WERI-Rb-1 (cell line): ENCODE measurements at places on chromosomes 1 and 21.
A peak's percentile ranks its signal among the peaks of the same experiment; 100 is the strongest.

GRCh38 chr1:220698607-220699016 lies 8.4 kb downstream of the C1orf115 start:
- DNase-seq = no peak

- peak; percentile 99 for DNase-seq
Observed at GRCh38 chr1:153532769-153533599, 2.8 kb downstream of the S100A6 start.

DNA sequence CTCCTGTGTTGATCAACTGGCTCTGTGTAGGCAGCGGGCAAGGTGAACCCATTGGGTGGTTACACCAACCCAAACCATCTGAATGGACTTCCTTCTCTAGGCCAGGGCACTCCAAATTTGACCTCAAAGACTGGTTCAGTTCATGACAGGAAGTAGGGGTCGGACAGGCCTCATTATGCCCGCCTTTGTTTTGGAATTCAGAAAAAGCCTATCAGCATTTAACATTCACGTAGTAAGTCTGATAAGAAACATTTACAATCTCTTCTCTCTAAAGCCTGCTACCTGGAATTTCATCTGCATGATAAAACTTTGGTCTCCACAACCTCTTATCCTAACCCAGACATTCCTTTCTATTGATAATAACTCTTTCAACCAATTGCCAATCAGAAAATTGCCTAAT lies 97.1 kb upstream of the ETV3 start:
- DNase-seq = no peak

DNA sequence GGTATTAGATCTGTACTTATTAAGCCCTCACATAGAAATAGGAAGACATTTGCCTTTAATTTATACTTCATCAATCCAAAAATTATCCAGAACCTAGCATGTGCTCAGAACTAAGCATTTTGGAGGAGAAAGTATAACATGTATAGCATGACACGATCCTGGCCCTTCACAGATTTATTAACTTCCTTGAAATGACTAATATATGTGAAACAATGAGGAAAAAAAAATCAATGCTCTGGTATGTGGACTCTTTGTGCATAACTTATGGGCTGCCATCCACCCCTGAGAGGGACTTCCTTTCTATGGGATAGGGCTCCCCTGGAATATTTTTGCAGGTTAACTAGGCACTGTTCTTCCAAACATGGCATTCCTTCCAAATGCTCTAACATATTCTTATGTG lies 36.6 kb downstream of the CCDC185 start:
- DNase-seq = no peak

DNA sequence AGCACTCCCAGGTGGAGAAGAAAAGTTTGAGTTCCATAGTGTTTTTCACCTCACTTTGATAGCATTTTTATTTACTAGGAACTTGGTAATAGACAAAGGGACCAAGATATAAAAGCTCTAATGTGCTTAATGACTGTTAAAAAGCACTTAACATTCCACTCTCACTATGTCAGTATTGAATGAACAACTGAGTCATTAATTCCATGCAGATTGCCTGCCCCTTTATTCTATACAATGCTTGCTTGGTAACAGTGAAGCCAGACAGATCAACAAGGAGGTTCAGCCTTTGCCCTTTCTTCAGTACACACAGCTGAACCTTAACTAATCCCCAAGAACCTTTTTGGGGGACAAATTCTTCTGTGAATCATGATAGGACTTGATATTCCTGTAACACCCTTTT lies 425.5 kb downstream of the NUF2 start:
- DNase-seq = no peak

DNA sequence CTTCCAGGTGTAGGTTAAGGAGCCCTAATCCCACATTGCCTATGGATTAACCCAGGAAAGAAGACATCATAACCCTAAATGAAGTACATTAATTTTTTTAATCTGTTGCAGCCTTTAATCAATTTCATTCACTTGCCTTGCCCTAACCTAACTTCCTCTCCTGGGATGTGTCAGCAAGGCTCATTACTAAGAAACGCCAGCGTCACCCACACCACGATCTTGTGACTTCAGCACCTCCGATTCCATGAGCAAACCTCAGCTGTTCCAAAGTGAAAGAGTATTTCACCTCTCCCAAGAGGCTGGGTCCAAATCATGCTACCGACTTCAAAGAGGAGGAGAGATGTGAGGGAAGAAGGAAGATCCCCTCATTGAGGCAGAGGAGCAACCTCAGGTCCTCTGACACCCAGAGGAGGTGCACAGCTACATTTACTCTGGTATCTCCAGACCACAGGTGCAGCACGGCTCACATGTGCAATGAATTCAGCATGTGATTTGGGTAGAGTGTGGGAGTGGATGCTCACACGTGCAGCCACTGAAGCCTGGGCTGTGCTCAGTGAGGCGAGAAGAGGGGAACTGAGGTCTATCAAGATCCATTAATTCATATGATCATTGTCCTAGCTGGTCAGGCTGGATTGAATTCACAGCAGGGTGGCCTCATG lies 134.1 kb downstream of the SLC30A10 start:
- DNase-seq = no peak

DNA sequence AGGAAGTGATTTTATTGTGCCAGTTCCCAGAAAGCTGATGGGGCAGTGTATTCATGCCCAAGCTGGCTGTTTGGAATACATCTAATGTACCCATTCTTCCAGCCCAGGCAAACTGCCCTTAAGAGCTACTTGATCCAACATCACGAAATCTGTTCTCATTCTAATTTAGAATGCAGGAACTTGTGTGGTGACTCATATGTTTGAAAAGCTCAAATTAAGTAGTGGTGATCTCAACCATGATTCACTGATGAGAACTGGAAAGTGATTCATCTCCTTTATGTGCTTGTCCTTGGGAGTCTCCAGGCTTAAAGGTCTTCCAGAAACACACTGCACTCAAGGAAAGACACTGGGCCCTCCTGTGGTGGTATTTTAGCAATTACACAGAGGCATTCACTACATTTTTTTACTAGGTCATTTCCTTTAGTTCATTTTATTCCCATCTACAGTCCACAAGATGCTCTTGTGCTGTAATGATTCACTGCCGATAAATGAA lies 65.4 kb downstream of the RPE65 start:
- no peak for DNase-seq

GRCh38 chr1:193181985-193182384 lies 4.4 kb downstream of the B3GALT2 start:
- no peak for DNase-seq

- peak; percentile 8 for DNase-seq
Observed at GRCh38 chr21:16460936-16461335, 731.2 kb downstream of the USP25 start.

DNA sequence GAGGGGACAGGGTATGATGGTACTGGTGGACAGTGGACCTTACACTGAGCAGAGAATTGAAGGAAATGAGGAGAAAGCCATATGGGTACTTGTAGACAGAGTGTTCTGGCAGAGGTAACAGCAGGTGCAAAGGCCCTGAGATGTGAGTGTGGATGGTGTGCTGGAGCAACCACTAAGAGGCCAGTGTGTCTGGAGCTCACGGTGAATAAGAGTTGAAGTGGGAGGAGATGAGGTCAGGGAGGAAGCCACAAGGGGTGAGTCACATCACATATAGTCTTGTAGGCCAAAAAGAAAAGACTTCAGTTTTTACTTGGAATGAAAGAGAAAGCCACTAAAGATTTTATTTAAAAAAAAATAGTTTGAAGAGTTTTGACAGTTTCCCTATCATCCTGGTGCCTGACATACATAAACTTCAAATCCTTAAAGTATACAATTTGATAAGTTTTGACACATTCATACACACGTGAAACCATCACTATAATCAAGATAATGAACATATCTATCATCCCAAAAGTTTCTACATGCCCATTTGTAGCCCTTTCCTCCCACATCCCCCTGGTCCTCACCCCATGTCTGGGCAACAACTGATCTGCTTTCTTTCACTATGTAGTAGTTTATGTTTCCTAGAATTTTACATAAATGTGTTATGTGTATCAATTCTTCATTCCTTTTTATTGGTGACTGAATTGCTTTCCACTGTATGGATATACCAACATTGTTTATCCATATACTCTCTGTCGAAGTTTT lies 148.4 kb downstream of the GPATCH2 start:
- DNase-seq = no peak

- no peak for DNase-seq
Observed at GRCh38 chr1:99348397-99349132, 84.3 kb downstream of the PLPPR4 start.

- DNase-seq = no peak
Observed at GRCh38 chr1:149962736-149963135, 26.1 kb upstream of the MTMR11 start.

GRCh38 chr1:18505666-18506065 lies 24.9 kb downstream of the KLHDC7A start:
- DNase-seq = no peak

GRCh38 chr1:63790989-63791388 lies 17.2 kb downstream of the ROR1 start:
- no peak for DNase-seq

DNA sequence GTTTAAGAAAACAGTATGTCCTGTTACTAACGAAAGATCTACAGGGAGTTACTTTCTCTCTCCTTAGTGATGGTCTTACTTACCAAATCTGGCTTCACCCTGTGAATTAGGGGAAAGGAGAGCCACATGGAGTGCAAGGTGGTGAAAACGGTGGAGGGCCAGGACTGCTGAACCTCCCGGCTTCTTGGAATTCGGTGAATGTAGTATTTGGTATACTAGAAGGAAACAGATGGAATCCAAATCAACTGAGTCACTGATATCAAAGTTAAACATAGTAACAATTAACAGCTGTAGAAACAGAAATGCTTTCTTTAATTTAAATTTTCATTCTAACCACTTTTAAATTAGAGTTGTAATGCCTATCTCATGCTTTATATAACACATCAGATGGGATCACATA lies 45.7 kb downstream of the ALG14 start:
- no peak for DNase-seq

- peak; percentile 96 for DNase-seq
Observed at GRCh38 chr1:933603-933940, 9.8 kb downstream of the SAMD11 start.

GRCh38 chr21:38911484-38912101 lies 105.9 kb downstream of the ETS2 start:
- no peak for DNase-seq

GRCh38 chr1:234765181-234765580 lies 155.2 kb upstream of the IRF2BP2 start:
- no peak for DNase-seq

- DNase-seq = no peak
Observed at GRCh38 chr1:238258510-238258909, 367.8 kb upstream of the ZP4 start.

DNA sequence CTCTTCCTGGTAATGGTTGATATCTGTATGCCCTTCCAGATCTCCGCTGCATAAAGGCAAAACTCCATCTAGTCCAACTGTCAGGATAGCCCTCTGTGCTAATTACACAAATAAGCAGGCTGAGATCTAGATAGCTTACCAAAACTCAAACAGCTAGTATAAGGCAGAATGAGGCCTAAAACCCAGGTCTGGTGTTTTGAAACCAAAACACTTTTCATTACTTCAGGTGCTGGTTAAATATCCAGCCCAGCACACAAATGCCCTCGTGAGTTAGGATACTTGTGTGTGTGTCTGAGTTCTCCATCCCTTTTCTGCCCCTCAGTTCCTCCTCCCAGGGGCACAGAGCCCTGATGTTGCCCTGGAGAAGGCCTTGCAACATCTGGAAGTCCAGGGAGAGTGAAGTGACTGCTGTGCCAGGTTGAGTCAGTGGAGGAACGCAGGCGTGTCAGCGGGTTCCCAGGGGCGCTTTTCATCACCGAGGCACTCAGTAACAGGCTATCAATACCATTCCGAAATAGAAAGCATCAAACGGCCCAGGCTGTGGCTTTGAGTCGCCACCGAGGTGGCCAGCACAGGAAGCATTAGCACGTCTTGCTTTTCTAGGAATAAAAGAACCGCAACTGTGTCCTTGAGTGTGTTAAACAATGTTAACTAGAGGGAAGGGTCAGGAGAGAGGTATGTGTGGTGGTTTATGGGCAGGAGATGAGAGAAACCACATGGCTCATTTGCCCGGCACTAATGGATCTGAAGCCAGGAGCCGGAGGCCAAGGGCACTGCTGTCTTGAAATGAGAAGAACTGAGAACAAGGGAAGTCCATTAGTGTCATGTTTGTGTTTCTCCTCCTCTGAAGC lies 90.7 kb upstream of the WLS start:
- no peak for DNase-seq

DNA sequence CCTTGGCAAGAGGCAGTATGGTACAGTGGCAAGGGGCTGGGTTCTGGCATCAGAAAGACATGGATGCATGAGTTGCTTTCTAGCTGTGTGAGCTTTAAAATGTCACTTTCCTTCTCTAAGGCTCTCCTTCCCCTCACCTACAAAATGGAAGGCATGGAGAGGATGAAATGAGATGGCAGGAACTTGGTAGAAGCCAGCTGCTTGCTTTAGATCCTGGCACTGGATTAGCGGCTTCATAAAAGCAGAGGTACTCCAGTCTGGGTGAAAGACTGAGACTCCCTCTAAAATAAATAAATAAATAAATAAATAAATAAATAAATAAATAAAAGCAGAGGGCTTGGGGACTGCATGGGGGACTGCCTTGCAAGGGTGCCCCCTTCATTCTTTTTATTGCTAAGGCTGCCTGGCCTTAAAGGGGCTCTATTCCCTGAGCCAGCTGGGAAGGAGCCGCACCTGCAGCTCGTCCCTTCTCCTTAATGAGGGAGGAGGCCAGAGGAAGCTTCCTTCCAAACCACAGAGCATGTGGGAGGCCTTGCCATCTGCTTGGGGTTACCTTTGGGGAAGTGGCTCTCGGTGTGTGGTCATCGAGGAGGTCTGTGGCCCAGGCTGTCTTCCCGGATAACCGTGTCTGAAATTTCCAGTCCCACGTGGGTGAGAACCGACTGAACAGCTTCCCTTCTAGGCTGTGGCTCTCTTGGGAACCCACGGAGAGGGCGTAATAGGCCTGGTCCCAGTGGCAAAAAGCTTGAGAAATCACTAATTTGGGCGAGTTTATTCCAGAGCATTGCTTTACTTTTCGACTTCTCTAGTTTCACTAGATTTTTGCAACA lies 2.0 kb upstream of the ATP13A2 start:
- no peak for DNase-seq

GRCh38 chr21:26425576-26425975 lies 147.5 kb downstream of the CYYR1 start:
- DNase-seq = no peak

- no peak for DNase-seq
Observed at GRCh38 chr1:39293375-39294070, 89.0 kb downstream of the MACF1 start.

DNA sequence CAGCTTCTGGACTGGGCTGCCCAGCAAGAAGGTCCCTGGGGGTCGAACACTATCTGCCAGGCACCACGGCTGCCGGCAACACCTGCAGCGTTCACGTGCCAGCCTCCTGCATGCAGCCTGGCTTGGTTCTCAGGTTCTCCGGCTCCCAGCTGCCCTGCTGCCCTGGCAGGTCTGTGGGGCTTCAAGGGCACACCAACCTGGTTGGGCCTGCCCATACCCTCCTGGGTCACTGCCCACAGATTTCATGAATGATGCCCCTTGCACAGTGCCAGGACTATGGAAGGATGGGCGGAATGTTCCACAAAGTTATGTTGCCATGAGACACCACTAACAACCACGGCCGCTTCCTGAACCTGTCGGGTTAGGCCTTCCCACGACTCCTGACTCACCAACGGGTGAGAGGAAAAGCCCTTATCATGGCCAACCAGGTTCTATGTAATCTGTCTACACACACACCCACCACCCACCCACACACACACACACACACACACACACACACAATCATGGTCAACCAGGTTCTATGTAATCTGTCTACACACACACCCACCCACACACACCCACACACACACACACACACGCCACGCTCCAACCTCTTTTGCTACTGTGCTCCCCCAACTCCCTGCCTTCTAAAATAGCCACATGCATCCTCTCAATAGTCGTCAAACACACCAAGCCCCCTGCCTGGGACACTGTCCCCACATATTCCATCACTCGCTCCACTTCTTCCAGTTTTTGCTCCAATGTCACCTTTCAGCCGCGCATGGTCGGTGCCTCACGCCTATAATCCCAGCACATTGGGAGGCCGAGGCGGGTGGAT lies 32.2 kb downstream of the HSPG2 start:
- DNase-seq = no peak
